GOT3 (cell line): ENCODE measurements at places on chromosomes 16 and 17.
A peak's percentile ranks its signal among the peaks of the same experiment; 100 is the strongest.

DNA sequence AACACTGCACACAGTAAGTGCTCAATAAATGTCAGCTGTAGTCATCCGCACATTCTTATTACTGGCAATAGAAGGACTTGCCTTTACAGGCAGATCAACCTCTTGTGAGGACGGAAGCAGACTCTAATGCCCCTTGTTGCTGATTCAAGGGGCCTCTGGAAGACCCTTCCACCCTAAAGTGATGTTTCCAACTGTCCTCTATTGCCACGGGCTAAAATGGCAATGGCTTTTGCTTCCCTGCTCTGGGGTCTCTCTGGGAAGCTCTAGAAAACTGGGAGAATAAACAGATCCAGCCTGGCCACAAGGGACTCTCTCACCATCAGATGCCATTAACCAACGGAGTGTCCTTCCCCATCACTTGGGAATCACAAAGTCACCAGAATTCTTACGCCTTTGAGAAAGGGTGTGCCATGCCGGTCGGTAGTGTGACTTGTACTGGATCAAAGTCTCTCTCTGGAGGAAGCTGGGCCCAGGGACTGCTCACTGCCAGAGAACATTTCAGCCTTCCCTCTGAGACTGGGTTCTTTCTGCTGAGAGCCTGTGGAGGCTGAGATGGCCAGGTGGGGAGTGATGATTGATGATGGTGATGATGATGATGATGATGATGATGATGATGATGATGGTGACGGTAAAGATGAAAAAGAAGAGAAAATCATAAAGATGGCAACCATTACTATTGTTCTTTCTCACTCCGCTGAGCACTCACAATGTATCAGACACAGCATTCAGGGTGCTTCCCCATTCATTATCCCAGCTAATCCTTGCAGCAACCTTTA lies 146.8 kb downstream of the CYLD start:
- DNase-seq = no peak

- no peak for DNase-seq
These were observed 137.4 kb upstream of the TNRC6C start for GRCh38 chr17:77821114-77821513.

DNA sequence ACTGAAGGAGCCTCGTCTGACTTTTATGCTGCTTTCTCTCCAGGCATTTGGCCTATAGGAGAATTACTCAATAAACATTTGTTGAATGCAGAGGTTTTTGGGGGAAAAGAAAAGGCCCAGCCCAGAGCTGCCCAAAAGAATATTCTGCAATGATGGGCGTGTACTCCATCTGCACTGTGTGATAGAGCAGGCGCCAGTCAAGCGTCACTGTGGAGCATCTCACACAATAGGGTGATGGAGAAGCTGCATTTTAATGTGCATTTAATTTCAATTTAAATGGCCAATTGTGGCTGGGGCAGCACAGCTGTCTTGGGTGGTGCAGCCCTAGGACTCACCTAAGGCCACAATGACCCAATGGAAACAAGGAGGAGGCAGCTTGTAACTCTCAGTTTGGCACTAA lies 20.6 kb downstream of the GLYR1 start:
- DNase-seq = no peak

DNA sequence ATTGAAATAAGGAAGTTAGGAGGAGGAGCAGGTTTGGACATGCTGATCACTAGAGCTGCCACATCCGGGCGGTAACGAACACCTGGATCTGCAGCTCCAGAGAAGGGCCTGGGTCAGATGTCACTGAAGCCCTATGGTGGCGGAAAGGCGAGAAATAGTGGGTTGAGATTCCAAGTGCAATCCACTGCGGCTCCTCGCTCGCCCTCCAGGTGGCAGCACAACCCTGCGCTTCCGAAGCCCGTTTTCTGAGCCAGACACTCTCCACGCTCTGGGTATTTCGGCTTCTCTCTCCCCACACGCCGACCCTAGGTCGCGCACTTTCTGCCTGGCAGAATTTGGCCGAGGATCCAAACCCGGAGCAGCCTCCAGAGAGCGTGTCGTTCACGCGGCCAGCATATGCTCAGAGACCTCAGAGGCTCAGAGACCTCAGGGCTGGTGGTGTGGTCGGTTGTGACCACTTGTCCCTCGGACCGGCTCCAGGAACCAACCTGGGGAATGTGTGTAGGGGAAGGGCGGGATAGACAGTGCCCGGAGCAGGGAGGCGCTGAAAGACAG lies 922 bp upstream of the SLC2A4 start:
- peak; percentile 53 for DNase-seq

DNA sequence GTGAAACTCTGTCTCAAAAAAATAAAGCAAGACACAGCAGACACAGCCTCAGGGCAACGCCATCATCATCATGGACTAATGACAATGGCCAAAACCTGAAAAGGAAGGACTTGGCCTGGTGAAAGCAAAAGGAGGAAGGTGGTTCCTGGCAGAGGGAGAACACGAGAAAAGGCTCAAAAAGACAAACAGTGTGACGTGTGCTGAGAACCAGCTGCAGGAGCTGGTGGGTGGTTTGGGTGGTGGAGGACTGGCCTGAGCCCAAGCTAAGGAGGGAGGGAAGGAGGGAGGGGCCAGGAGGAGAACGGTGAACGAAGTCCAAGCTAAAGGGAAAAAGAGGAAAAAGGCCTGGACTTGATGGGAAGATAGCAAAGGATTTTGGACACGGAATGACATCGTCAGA lies 85.1 kb downstream of the SLC39A11 start:
- no peak for DNase-seq

DNA sequence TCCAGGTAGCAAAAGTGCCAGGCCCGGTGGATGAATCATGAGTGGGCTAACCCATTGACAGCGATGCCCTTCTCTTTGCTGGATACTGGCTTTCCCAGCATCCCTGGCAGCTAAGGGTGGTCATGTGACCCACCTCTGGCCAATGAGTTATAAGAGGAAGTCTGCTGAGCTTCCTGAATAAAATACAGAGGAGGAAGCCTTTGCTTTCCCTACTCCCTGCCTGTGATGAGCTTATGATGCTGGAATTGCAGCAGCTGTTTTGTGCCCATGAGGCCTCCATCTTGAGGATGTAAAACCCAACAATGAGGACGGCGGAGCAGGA lies 15.0 kb upstream of the ATP2A3 start:
- no peak for DNase-seq
